ENCODE measurements at places on chromosomes 6 and 20. TPM values are rescaled to one million over a fixed set of nuclear protein-coding genes. Genes with fewer than 3 reads are reported as not detected.
A peak's percentile ranks its signal among the peaks of the same experiment; 100 is the strongest.

GRCh38 chr20:23061734-23062561 lies 12.5 kb upstream of the THBD start:
- H3K36me3 ChIP-seq, result no peaks in the 10 kb centered on the region
- H3K4me1 ChIP-seq, result no peaks in the 10 kb centered on the region
- H3K4me3 ChIP-seq, result no peak overlapping the region

Gene C20orf202
- not detected for total RNA-seq

DNA sequence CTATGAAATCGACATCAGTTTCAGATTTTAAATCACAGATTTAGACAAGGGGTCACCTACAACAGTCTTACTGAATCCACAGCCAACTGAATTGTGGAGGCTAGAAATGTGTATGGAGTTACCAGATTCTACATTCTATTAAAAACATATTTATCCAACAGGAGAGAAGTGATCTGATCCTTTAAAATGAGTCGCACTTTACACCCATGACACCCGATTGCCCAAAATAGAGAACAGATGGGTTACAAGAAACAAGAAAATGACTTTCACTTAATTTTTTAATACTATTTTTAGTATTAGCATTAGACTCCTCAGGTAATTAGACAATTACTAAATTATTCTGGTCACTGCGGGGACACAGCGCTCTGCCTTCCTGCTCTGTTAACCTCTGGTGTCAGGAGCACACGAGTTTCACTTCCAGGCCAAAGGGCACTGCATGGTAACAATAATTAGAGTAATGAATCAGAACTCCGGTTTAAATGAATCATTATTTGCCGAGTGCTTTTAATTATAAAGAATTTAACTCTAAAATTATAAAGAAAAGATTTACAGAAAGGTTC lies 108.6 kb downstream of the ATP9A start:
- no peaks in the 10 kb centered on the region for H3K27me3 ChIP-seq
- H3K4me1 ChIP-seq, result peaks cover 7% of the 10 kb centered on the region
- H3K4me3 ChIP-seq, result no peak overlapping the region
- no peak for DNase-seq

DNA sequence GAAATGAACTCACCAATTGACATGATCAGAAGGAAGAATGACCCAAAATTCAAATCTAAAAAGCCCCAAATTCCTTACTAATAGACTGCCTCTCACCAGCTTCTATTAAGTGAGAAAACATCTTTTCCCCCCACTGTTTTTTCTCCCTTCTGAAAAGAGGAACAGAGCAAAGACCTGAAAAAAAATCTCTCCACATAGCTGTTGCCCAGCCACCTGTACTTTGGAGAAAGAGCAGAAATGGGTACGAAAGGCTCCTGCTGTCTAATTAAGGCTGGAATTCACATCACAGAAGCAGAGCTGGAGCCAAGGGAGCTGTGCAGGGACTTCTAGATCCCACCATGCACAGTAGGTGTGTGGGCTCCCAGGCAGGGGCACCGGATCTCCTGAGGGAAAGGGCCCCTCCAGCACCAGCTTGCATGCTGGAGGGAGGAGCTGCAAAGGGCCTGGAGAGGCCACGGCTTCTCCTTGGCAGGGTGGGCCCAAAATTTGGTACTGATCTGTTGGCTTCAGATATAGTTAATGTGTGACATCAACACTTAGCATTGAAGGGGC lies 73.2 kb upstream of the DUSP22 start:
- no peaks in the 10 kb centered on the region for H3K27me3 ChIP-seq
- H3K27ac ChIP-seq, result no peak overlapping the region
- peaks cover 41% of the 10 kb centered on the region for H3K4me1 ChIP-seq

DNA sequence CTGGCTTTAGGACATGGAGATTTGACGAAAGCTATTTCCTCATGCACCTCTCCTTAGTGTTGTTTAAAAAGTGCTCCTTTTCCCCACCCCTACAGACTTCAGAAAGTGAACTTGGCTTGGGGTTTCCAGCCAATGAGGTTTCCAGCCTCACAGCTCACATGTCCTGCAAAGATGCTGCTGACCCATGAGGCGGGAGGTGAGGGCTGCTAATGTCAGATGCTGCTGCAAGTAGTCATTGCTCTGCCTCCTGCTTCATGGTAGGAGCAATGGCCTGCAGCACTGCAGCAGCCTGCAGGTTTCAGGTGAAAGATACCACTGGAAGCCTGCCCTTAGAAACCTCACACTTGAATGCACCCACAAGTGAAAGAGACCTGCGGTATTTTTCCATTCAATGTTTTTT lies 112.8 kb downstream of the LAMP5 start:
- H3K27ac ChIP-seq, result no peak overlapping the region
- no peak overlapping the region for H3K4me3 ChIP-seq
- no peaks in the 10 kb centered on the region for H3K4me1 ChIP-seq
- H3K36me3 ChIP-seq, result no peaks in the 10 kb centered on the region
- DNase-seq, result no peak

- peaks cover 7% of the 10 kb centered on the region for H3K36me3 ChIP-seq
- H3K4me3 ChIP-seq, result peak overlapping the region; percentile 91
- no peaks in the 10 kb centered on the region for H3K27me3 ChIP-seq
- H3K4me1 ChIP-seq, result peaks cover 19% of the 10 kb centered on the region
- DNase-seq, result no peak
Observed at GRCh38 chr6:170305805-170306323, 694 bp upstream of the FAM120B start.

Gene PLN
- not detected for total RNA-seq

DNA sequence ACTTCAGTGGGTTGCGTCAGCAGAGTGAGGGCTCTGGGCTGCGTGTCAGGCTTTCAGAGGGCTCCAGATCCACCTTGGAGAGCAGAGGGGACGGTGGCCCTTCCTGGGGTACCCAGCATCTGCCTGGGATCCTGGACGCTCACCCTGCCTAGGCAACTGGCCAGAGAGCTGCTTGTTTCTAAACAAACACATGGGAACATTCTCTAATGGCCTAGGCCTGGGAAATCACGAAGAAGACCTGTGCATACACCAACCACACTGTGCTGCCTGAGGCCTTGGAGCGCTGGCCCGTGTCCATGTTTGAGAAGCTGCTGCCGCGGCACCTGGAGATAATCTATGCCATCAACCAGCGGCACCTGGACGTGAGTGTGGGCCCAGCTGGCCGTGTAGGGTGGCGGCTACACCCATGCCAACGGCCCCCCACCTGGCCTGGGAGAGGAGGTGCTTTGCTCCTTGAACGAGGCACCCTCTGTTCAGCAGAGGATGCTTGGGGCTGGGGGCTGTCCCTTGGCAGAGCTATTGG lies 32.2 kb downstream of the PYGB start:
- DNase-seq, result no peak
- peaks cover 6% of the 10 kb centered on the region for H3K4me1 ChIP-seq
- H3K27me3 ChIP-seq, result no peaks in the 10 kb centered on the region

DNA sequence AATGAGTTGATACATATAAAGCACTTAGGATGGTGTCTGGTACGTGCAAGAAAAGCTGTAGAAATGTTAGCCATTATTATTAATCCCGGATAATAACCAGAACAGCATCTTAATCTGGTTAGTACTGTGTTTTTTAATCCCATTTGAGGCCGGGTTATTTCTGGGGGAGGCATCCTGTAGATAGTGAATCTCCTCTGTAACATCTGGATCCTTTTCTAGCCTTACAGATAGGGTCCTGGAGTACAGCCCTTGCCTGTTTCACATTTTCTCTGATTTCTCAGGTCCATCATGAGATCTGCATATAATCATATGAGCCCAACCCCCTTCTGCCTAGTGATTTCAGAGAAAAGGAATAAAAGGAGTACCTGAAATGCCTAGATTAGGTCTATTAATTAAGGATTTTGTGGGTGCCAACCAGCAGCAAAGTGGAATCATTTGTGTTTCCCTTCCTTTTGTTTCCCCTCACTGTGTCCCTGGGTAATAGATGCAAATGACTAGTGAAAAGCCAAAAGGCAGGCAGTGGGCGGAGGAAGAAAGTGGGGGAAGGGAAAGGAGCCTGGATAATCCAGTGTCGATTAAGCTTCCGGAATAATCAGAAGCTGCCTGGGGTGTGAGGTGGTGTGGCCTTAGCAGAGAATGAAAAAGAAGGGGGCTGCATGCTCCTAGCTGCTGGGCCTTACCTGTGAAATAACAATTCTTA lies 88.9 kb downstream of the SOBP start:
- H3K27ac ChIP-seq, result no peak overlapping the region
- H3K4me3 ChIP-seq, result no peak overlapping the region
- peaks cover 29% of the 10 kb centered on the region for H3K27me3 ChIP-seq
- H3K4me1 ChIP-seq, result peaks cover 4% of the 10 kb centered on the region
- no peaks in the 10 kb centered on the region for H3K36me3 ChIP-seq

GRCh38 chr6:31568537-31568961 lies 3.5 kb upstream of the LTA start:
- peaks cover 26% of the 10 kb centered on the region for H3K27me3 ChIP-seq

Gene SLC17A3
- total RNA-seq, result not detected

GRCh38 chr6:68194846-68195478 lies 440.1 kb upstream of the ADGRB3 start:
- no peak overlapping the region for H3K4me3 ChIP-seq
- DNase-seq, result no peak
- H3K4me1 ChIP-seq, result no peaks in the 10 kb centered on the region
- H3K27ac ChIP-seq, result no peak overlapping the region

DNA sequence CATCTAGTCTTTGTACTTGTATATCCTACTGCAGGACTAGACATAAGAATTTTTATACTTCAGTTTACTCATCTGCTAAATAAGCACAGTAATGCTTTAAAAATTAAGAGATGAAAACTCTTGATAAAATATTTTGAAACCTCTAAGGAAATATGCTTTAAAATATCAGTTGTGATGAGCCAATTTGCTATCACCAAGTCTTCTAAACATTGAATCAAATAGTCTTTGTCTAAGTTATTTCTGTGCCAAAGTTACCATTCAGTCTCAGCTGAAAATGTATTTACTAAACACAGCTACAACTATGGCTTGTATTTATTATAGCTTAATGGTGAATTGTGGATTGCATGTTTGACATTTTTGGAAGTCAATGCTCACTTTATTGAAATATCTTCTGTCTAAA lies 46.2 kb upstream of the RFPL4B start:
- H3K27ac ChIP-seq, result no peak overlapping the region
- no peaks in the 10 kb centered on the region for H3K36me3 ChIP-seq
- peaks cover 11% of the 10 kb centered on the region for H3K4me1 ChIP-seq
- H3K4me3 ChIP-seq, result no peak overlapping the region
- no peaks in the 10 kb centered on the region for H3K27me3 ChIP-seq

DNA sequence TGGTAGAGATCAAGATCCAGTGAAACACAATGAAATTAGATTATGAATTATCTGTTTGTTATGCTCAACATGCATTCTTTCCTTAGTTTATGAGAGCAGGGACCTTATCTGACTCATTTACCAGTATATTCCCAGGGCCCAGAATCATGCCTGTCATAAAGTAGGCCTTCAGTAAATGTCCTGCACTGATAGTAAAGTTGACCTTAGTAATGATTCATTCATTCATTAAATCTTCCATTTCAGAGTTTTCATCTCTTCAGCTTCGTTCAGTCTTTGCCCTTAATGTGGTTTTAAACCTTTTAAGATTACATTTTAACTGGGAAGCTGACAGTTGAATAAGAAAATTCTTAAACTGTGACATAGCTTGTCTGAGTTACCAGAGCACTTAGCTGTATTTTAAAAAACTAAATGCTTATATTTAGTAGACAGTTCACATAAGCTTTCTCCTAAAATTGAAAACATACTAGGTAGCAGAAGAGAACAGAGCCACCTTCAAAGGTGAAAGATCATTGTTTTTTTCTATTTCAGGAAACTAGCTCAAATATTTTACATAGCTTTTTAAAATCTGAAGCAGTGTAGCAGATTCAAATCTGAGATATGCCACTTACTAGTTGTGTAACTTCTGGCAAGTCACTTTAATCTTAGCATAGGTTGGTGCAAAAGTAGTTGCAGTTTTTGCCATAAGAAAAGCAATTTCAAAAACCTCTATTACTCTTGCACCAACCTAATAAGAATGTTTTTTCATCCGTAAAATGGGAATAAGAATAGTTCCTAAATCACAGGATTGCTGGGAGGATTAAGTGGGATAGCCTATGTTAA lies 41.4 kb downstream of the MCM8 start:
- peaks cover 38% of the 10 kb centered on the region for H3K36me3 ChIP-seq
- H3K4me3 ChIP-seq, result no peak overlapping the region
- no peak for DNase-seq
- H3K27ac ChIP-seq, result no peak overlapping the region
- H3K4me1 ChIP-seq, result no peaks in the 10 kb centered on the region
- no peaks in the 10 kb centered on the region for H3K27me3 ChIP-seq

DNA sequence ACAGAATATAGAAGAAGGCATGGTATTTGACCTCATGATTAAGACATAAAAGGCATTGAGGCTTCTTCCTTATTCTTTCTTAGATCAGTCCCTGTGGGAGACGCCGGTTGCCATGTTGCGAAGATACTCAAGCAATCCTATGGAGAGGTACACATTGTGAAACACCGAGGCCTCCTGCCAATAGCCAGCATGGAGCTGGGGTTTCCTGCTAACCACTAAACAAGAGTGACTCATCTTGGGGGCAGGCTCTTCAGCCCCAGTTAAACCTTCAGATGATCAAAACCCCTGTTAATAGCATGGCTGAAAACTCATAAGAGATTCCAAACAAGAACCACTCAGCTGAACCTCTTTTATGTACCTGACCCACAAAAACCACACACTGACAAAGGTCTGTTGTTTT lies 478.8 kb downstream of the CD83 start:
- H3K27me3 ChIP-seq, result no peaks in the 10 kb centered on the region
- no peaks in the 10 kb centered on the region for H3K4me1 ChIP-seq

DNA sequence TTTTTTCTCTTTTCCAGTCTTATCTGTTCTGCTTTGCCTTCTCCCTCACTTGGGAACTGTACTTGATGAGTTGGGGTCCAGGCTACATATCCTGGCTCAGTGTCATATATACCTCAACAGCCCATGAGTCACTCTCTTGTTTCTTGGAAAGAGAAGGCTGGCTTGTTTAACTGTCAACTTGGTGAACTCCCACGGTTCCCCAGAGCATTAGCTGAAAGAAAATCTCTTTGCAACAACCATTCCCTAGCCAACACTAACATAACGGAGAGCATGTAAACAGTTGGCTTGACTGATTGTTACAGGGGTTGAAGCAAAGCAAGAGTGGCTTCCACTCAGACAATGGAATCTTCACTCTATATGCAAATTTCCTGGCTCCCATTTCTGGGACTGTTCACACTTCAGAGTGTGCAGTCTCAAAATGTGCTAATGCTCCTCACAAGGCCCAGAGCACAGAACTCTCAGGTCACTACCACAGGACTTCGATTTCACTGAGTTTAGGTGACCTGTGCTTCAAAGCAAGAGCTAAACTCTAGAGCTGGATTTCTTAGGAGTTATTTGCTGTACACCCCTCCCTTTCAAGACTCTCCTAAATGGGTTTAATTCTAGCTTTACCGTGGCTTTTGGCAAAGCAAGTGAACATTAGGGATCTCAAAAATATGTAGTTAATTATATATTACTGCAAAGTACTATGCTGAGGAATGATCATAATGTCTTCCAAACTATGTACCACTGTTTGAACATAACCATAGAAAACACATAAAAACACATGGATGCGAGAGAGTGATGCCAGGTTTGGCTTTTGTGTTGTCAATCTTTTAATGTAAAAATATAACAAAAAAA lies 609.8 kb downstream of the RFPL4B start:
- peaks cover 5% of the 10 kb centered on the region for H3K4me1 ChIP-seq
- no peak overlapping the region for H3K27ac ChIP-seq
- H3K36me3 ChIP-seq, result no peaks in the 10 kb centered on the region
- no peaks in the 10 kb centered on the region for H3K27me3 ChIP-seq

Gene ACSS1
- 0.83 TPM for total RNA-seq

Gene MEI4
- total RNA-seq, result not detected
